ENCODE measurements at places on chromosomes 7 and 10. TPM values are rescaled to one million over a fixed set of nuclear protein-coding genes. Genes with fewer than 3 reads are reported as not detected.

Gene EGFR
- 94.9 TPM for total RNA-seq

Gene TMEM213
- total RNA-seq, result not detected

Gene RARRES2
- total RNA-seq, result not detected

Gene DNAJB9
- 8.7 TPM for total RNA-seq

Gene TDRD1
- total RNA-seq, result not detected

Gene PON3
- 35.7 TPM for total RNA-seq

Gene C10orf95
- total RNA-seq, result 0.25 TPM

Gene BMPR1A
- 29.4 TPM for total RNA-seq

Gene GDF10
- 0.13 TPM for total RNA-seq

Gene DDX56
- 126 TPM for total RNA-seq

Gene UPK3BL2
- 1.7 TPM for total RNA-seq

Gene ANK3
- 0.41 TPM for total RNA-seq

Gene MEOX2
- not detected for total RNA-seq

Gene RBP4
- 4.9 TPM for total RNA-seq

Gene LIPF
- not detected for total RNA-seq

Gene SPDYE11
- not detected for total RNA-seq

Gene TMEM243
- total RNA-seq, result 24.9 TPM

Gene SPDYE16
- not detected for total RNA-seq

Gene OAT
- total RNA-seq, result 75.0 TPM

Gene GIMAP7
- total RNA-seq, result not detected

Gene BEND7
- total RNA-seq, result 7.5 TPM

Gene PON1
- 0.79 TPM for total RNA-seq

Gene WDFY4
- 0.06 TPM for total RNA-seq

Gene ABCB1
- total RNA-seq, result 0.46 TPM

Gene SFMBT2
- 8.8 TPM for total RNA-seq

Gene GRM8
- total RNA-seq, result not detected

Gene ANKRD30A
- total RNA-seq, result 0.51 TPM

Gene RTKN2
- 0.96 TPM for total RNA-seq

Gene INA
- 18.6 TPM for total RNA-seq

Gene MET
- total RNA-seq, result 70.8 TPM

Gene HSPA12A
- 7.0 TPM for total RNA-seq

Gene PNLIPRP1
- not detected for total RNA-seq

Gene RBM17
- 124 TPM for total RNA-seq

Gene THNSL1
- total RNA-seq, result 4.7 TPM

Gene UCMA
- not detected for total RNA-seq

Gene NPFFR1
- total RNA-seq, result 0.02 TPM

Gene HPSE2
- not detected for total RNA-seq
